ENCODE measurements at places on chromosomes 12 and 14.

DNA sequence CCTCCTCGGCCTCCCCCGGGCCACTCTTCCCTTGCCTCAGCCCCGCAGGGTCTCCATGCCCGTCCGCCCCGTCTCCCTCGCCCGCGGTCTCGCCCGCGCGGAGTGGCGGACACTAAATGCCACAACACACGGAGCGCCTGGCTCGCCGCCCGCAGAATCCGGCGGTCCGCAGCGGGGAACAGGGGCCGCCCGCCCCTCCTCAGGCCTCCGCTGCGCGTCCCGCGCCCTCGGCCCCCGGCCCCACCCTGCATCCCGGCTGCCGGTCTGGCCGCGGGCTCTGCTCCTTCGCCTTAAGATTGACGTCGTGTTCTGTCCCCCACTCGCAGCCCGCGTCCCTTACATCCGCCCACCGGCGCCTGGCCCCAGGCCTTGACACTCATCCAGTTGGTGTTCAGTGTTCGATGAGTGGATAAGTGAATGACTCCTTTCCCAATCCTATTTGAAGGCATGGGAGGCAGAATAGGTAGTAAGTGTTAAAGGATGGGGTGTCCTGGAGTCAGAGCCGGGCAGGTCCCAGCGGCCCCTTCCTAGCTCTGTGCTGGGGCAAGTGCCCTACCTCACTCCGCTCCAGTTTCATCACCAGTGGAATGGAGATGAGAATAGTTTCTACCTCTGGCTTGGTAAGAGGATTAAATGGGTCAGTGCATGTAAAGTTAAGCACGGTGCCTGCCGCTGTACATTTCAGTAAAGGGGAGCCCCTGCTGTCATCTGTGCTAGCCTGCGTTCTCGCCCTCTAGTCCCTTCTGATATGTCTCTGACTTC is 622 bp downstream of the TECPR2 start:
- DNase-seq: no peak

DNA sequence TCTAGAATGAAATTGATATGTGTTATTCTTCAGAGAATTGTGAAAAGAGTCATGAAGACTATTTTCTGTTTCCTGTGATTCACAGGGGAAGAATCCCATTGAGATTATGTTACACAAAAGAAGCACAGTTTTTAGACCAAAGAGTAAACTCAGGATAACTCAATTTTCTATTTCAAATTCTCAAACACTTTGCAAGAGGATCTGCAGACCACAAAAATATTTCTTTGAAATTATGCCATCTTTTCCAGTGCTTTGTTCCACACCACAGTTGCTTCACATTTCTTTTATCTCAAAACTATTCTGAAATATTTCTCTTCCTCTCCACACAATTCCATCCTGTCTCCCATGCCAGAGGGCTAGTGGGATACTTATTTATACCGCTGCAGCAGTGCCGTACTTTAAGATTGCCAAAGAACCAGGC is 188.9 kb upstream of the FOXG1 start:
- DNase-seq: no peak

- DNase-seq: no peak
These were observed 31.6 kb downstream of the WBP11 start for GRCh38 chr12:14771651-14772137.

- DNase-seq: no peak
These were observed 266.7 kb upstream of the HMGA2 start for GRCh38 chr12:65557438-65558181.

DNA sequence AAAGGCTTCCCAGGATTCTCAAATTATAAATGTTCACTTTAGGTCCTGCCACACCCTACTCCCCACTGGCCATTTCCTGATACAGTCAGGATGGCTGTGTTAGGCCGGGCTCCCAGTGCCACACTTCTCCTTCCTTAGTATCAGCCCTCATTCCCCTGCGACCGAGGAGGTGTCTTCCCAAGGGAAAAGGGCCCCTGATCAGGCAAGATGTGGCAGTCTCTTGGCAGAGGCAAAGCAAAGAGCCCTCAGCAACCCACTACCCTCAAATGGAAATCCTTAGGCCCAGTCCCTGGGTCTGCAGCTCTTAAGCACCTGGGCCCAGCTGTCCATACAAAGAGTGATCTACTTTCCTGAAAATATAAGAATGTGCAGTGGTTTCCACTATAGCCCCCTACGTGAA is 96.5 kb upstream of the VASH1 start:
- no peak for DNase-seq

GRCh38 chr14:89298056-89298834 is 118.8 kb downstream of the FOXN3 start:
- no peak for DNase-seq

DNA sequence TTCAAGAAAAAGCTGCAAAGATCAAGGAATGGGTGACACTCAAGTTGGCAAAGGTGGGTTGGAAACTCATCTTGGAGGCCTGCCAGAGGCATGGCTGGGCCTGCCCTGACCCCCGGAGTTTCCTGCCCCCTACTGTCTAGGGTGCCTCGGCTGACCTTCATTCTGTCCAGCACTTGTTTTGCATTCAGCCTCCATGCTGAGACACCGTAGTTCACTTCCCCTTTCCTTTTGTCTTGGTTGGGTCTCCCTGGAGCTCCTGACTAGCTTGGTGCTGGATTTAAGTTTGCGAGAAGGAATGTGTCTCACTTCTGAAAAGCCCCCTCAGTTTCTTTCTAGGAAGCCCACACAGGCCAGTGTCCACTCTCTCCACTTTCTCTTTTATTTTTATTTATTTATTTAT is 26.5 kb downstream of the PLEKHH1 start:
- no peak for DNase-seq

- DNase-seq: no peak
These were observed 220.1 kb downstream of the ADAMTS20 start for GRCh38 chr12:43331935-43332334.

Measured in Panc1 (cell line).